Activated CD8-positive, alpha-beta memory T cell treated with anti-CD3 and anti-CD28 coated beads for 24 hours (primary cell): ENCODE measurements at places on chromosomes 2 and 18.

- DNase-seq, result no peak
Measured at GRCh38 chr18:71450257-71450656, 1093.9 kb downstream of the CBLN2 start.

DNA sequence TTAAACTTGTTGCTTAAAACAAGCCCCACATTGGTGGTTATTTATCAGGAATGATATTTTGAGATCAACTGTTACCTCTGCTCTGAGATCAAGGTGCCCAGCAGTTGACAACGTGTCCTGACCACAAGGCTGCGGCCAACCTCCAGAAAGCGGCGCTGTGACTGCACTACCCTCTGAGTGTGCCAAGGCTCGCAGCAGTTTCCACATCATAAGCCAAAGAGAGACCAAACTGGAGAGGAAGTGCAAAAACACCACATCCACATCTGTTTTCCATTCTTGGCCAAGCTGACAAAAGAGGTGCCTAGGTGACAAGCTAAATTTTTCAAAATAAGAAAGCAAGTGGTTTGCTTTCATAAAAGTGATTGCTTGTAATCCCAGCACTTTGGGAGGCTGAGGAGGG is 410.8 kb upstream of the POU3F3 start:
- no peak for DNase-seq

- DNase-seq, result no peak
Measured at GRCh38 chr2:168915441-168916330, 14.6 kb downstream of the G6PC2 start.

DNA sequence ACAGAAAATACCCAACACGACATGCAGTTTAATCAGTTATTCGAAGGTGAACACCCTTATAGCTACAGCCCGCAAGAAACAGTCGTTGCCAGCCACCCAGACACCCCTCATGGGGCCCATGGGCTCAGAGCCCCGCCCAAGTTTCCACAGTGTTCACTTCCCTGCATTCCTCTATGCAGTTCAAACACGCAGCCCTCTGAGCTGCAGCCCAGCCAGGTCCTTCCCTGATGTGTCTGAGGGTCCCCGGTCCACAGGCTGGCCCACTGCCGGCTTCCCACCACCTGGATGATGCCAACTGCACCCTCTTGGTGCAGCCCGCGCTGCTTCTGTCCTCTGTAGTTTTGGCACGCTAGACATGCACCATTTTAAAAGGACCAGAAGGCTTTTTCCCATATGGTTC is 87.4 kb downstream of the ZNF516 start:
- DNase-seq, result no peak

DNA sequence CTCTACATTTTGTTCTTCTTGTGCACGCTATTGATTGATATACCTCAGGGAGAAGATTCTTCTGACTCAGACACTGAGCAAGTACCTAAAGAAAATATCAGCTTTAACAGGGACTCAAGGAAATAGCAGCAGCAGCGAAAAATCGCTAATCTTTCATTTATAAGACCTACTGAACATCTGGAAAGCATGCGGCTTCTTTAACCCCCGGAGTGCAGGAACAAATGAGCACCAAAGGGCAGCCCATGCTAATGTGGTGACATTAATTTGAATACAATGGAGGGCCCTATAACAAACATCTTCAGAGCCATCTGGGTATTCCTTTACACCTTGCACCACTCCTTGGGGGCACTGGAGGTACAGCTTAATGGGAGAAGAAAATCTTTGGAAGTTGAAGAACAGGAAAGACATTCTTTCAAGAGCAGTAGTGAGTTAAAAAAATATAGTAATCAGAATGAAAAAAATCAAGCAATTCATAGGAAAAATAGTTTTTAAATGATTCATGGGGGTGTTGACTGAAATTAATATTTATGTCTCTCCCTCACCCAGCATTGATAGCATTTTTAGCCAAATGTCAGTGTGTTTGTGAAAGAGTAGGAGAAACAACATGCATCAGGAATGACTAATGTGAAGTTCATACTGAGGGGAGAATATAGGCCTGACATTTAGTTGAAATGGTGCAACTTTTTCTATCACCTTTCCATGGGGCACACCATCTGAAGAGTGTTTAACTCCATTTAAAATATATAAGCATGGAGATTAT is 281.7 kb downstream of the HRH4 start:
- DNase-seq, result no peak

DNA sequence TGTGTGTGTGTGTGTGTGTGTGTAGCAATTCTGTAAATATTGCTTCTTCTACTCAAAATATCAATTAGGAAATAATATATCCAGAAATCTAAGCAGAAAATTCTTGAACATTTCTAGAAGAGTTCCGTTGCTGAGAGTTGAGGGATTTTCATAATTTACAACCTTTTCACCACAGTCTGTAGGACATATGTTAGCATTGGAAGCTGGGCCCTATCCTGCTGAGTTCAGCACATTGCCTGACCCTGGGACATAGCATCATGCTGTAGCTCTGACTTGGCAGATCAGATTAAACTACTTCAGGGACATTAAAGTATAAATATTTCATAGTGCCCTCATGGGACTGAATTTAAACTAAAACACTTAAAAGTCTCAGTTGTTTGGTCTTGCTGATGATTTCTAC is 129.2 kb upstream of the KCNH7 start:
- no peak for DNase-seq

DNA sequence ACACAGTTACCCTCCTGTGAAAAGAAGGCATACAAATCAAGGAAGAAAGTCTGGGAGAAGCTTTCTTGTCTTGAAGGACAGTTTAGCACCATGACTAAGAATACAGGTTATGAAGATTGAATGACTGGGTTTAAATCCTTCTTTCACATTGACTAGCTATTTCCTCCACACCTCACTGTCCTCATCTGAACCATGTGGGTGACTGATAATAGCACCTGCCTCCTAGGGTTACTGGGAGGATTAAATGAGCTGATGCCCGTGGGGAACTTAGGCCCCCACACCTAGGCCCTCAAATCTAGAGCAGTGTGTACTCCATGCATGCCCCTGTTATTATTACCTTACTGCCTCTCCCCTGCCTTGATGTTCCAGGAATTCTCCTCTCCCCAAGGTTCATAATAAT is 202.9 kb downstream of the FBXO15 start:
- no peak for DNase-seq
